ENCODE measurements at places on chromosomes 2 and 18.

DNA sequence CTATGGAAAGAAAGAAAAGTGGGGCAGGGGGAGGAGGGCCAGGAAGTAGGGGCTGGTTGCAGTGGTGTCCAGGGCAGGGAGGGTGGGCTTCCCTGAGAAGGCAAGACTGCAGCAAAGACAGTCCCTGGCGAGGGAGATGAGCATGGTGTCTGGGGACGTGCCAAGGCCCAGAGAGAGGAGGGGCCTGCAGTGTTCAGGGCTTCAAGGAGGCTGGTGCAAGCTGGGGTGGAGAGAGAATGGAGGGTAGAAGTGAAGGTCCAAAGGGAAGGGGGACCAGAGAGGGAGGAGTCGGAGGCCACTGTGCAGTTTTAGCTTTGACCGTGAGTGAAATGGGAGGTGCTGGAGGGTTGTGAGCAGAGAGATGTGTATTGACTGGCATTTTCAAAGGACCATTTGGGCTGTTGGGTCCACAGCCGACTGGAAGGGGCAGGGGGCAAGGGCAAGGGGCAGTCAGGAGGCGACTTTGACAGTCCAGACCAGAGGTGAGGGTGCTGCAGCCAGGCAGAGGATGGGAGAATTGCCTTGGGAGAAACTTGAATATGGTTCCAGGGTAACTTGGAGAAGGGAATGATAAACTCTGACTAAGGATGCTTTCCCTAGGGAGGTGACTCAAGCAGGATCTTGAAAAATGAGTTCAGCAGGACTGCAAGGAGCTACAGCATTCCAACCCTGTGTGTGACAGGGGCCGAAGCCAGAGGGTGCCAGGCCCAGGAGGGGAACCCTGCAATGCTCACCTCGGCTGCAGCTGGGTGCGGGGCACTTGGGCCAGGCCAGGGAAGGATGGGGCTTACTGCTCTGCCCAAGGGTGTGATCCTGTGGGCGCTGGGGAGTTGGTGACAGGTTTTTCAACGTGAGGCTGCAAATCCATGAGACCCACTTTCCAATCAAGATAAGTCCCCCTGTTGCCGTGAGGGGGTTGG is 177.1 kb upstream of the HAAO start:
- no peak for DNase-seq

GRCh38 chr18:12468445-12468844 is 60.7 kb downstream of the PRELID3A start:
- DNase-seq, result no peak

DNA sequence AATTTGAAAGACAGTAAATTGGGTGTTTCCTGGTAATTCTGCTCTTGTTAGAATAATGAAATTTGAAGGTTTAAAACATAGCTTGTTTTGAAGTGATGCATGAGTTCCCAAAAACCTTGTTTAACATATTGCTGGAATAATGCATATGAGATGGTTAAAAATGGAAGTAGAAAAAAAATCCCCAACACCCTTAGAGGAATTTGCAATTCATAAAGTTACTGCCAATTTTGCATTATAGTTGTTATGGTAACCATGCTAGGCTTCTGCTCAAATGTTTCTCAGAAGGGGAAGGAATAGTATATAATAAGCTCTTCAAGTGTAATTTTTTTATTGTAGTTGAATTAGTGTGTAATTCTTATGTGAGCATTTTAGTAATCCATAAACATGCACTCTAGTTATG is 49.1 kb downstream of the FASTKD2 start:
- DNase-seq, result no peak

DNA sequence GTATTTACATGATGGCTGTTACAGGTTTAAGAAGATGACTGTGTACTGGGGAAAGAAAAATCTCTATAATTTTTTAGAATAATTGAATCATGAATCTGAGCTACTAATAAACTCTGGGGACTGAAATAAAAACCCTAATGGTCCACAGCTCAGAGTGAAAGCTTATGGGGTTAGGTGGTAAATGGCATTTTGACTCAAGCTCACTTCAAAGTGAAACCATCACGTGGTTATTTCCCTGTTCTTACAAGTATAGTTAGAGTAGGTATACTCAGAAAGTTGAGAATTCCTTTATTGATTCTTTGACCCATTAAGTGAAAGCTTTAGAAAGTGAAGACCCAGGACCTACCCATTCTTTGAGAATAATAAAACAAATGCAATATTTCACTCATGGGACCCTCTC is 626.2 kb upstream of the SETBP1 start:
- DNase-seq, result no peak

DNA sequence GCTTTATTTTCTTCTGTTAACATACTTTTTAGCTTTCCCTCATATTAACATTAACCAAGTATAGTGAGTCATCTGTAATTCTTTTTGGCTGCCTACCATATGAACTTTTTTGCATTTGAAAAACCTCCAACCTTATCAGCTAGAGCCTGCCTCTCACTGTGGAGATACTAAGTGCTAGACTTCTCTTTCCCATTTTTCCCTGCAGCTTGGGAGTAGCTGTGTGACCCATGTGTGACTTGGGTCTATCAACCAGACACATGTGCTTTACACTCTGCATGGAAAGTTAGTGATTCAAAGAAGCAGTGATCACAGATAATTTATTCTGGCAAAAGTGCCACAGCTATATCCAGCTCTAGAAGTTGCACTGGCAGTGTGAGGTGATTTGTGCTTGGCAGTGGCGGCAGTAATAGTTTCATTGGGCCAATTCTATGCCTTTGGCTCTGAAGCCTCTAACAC is 36.3 kb downstream of the PREPL start:
- DNase-seq, result no peak

GRCh38 chr2:6986301-6986911 is 69.2 kb downstream of the RNF144A start:
- no peak for DNase-seq

GRCh38 chr18:76376225-76376624 is 118.8 kb downstream of the ZNF516 start:
- DNase-seq, result no peak

DNA sequence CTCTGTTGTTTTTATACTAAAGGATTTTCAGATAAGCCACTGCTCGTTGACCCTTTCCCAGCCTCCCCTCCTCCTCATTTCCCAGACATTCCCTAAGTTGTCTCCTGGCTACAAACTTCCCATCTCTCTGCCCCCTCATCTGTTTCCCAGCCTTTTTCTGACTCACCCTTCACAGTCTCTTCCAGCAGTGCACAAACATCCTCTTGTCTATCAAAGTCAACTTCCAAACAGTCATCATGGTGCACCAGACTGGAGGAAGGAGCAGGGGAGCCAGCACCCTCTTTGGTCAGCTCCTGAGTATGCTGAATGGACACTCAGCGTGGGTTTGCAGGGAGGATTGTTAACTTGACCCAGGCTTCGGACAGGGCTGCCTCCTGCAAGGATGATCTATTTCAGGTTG is 26.6 kb upstream of the SPRED2 start:
- DNase-seq, result no peak

GRCh38 chr2:215528555-215528954 is 92.7 kb upstream of the FN1 start:
- DNase-seq, result no peak

DNA sequence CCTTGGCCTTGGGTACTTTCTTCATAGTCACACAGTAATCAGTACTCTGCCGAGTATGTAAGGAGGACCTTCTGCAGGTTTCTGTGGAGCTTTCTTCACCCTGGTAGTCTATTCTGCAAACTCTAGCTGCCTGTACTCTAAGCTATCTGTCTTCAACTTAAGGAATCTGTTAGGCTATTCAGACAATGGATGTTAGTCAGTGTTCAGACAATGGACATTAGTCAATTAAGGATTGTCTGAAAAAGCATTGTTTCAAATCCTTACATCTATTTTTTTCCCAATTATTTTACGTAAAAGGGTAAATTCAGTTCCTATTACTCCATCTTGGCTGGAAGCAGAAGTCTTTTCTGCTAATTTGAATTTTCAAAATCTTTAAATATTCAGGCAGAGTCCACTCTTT is 75.7 kb downstream of the WDR7 start:
- no peak for DNase-seq

DNA sequence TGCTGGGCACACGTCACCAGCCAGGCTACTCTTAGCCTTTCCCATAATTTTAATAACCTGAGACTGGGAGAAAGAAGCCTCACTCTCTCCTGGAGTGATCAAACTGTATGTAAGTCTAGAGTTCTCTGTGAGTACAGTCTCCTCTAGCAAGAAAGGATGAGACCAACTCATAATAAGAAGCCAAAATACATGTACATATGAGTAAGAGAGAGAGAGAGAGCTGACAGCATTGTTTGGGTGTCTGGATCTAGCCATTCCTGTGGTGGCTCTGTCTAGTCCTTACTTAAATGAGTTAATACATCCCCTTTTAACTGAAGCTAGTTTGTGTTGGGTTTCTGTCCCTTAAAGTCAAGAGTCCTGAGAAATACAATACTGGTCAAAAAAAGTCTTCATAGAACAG is 26.0 kb upstream of the ANXA4 start:
- DNase-seq, result no peak

DNA sequence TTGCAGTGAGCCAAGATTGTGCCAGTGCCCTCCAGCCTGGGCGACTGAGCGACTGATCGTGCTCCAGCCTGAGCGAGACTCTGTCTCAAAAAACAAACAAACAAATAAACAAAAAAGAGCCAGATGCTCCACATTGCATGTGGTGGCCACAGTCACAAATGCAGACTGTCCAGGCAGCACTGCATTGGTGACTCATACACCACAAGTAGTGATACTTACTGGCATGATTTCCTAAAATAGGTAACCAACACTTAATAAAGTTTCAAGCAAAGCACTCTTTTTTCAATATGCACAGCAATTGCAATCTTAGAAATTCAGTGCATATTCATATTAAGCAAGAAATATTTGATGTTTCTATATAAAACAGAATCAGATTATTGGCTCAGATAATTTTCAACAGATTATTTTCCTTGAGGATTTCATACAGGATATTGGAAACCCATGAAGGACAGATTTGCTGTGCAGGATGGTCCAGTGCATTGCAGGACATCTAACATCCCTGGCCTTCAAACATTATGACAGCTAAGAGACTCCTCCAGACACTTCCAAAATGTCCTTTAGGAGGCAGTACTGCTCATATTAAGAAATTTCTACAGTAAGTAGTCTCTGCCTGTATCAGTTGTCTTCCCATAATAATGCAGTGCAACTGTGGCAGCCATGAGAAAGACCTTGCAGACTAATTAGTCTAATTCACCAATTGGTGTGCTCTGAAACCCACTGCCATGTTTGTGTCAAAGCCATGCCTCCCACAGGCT is 10.5 kb upstream of the SLC1A4 start:
- DNase-seq, result no peak

GRCh38 chr2:28662044-28662443 is 89.6 kb upstream of the PPP1CB start:
- no peak for DNase-seq

DNA sequence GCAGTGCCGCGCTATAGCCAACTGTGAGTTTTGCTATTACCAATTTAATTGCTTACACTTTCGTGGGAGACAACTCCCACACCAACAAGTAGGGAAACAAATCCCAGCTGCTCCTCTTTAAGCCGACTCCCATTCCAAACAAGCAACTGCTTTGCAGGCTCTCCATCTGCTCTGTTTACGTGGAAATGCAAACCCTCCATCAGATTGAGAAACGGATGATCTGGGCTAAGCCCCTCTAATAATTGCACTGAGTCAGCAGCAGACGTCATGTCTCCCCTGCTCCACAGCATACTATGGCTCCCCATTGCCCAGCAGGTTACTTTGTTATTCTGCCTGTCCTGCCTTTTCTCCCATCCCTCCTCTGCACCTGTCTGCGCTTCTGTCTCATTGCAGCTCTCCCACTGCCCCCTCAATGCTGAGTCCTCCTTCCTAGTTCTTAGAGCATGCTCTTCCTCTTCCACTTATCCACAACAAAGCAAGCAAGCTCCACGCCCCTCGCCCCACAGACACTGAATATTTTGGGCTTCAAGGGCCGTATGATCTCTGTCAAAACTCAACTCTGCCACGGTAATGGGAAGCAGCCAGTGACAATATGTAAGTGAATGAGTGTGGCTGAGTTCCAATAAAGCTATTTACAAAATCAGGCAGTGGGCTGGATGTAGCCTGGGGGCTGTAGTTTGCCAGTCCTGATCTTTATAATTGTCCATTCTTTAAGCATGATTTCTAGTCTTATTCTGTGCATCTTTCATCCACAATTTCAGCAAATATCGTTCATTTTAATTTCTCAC is 39.5 kb upstream of the ARL4C start:
- DNase-seq, result no peak

DNA sequence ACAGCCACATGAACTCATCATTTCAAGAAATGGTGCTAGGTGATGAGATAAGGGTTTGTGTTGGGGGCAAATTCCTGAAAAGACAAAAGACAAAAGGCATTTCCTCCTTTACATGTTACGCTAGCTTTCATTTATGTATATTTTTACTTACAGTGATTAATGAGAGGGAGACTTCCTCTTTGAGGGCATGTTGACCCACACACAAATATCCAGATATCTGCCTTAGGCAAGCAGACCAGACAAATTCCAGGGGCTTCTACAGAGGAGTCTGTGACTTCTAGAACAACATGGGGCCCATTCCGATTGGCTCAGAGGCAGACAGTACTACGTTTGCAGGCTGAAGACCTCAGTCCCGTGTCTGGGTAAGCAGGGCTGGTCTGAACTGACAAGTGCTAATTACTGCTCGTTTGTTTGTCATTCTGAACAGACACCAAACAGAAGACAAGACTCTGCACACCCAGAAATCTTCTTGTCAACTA is 74.8 kb upstream of the ST6GAL2 start:
- DNase-seq, result no peak

DNA sequence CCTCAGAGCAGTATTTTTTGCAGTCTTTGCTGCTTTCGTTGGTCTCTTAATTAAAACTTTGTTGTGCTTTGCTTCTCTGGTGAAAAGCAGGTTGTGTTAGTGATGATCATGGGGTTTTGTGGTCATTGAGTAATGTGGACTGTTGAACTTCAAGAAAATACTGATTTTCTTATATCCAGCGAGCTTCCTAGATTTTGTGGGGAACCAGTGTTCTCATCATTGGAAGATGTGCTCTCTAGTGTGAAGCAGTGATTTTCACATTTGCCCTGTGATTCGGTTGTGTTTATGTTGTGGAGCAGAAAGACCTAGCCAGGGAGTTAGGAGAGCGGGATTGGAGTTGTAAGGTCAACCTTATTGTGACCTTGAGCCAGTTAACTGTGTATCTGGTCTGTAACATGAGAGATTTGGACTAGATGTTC is 12.4 kb downstream of the ASAP2 start:
- DNase-seq, result no peak
